ENCODE measurements at places on chromosomes 7 and 10.
A peak's percentile ranks its signal among the peaks of the same experiment; 100 is the strongest.

- no peak for DNase-seq
Measured at GRCh38 chr7:155459700-155460461, 2.0 kb downstream of the EN2 start.

- no peak for DNase-seq
Measured at GRCh38 chr10:132548869-132549268, 11.3 kb downstream of the INPP5A start.

GRCh38 chr10:79299397-79300241 is 47.6 kb upstream of the PPIF start:
- peak; percentile 37 for DNase-seq

- no peak for DNase-seq
Measured at GRCh38 chr10:109616359-109616980, 306.8 kb downstream of the XPNPEP1 start.

DNA sequence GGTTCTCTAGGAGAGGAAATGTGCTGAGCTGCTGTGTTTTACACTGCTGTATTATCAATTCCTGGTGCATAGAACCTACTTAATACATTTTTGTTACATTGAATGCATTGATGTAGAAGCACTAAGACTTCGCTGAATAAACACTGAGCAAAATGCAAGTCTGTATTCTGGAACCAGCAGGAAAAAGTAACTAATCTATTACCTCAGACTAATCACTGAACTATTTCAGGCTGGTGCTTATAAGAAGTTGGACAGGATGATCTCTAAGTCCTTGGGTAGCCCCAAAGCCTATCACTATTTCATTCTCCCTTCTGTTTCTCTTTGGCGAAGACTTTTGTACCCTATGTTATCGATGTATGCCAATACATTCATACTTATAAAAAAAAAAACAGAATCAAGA is 87.2 kb upstream of the LRRTM3 start:
- no peak for DNase-seq

GRCh38 chr7:134532180-134532953 is 5.0 kb downstream of the AKR1B10 start:
- no peak for DNase-seq

DNA sequence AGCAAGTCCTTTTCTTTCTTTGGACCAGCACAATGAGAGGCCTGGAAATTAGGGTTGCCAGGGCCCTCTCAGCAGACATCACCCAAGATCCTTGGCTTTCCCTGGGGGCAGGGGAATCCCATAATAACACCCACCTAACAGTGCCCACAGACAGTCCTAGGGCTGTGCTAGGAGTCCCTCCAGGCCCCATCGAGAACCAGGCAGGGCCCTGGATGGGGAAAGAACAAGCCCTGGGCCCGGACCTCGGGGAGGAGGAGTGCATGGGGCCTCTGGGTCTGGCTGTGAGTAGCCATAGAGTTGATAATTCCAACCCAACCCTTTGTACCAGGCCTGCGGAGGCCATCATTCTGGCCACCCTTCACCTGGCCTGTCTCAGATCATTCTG is 201.2 kb upstream of the ZMIZ1 start:
- DNase-seq = no peak

DNA sequence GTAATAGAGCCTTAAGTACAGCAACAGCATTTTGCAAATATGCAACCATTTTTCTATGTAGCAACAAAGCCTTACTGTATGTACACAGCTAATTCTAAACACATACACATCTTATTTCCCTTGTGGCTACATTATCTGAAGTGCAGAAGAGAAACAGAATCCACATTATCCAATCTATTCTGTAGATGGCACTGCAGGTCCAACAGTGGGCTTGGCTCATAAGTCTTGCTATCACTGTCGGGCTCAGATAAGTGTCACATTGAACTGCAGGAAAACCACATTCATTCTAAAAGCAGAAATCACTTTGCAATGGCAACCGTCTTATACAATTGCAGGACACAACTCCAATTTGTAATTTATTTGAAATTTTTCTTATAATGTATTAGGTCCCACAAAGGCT is 109.8 kb upstream of the NOBOX start:
- no peak for DNase-seq

GRCh38 chr10:16603308-16603707 is 81.6 kb upstream of the C1QL3 start:
- DNase-seq = no peak

DNA sequence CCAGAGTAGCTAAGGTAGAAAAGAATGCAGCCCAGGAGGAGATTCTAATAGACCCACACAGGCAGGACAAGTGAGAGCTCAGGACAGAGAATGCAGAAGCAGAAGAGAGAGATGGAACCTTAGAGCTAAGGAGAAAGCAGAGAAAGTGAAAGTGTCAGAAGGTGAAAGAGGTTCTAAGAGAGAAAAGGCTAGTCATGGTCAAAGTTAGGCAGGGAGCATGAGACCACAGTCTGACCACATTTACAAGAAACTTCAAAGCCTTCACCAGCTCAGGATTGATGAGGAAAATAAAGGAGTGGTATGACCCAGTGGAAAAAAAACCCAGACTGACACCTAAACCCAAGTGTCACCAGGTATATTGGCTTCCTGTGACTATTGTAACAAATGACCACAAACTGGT is 131.8 kb upstream of the WDR11 start:
- no peak for DNase-seq

- no peak for DNase-seq
Measured at GRCh38 chr10:44733501-44734488, 177.3 kb upstream of the TMEM72 start.

DNA sequence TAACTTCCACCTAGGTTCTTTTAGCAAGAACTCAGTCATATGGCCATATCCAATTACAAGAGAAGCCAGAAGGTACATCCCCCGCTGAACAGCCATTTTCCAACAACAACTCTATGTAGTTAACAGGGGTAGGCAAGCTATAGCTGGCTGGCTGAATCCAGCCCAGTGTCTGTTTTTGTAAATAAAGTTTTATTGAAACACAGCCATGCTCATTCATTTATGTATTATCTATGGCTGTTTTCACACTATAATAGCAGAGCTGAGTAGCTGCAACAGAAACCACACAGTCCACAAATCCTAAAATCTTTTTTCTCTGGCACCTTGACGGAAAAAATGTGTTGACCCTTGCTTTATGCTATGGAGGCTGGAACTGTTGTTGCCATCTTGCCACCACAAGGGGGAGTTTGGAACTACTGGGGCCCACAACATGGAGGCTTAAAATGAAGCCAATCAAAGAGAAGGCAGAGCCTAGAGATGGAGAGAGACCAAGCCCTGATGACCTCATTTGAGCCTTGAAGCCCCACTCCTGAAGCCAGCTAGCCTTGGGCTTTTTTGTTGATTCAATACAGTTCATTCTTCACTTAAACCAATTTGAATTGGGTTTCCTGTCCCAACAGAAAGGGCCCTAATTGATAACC is 33.3 kb upstream of the XPNPEP1 start:
- peak; percentile 80 for DNase-seq

DNA sequence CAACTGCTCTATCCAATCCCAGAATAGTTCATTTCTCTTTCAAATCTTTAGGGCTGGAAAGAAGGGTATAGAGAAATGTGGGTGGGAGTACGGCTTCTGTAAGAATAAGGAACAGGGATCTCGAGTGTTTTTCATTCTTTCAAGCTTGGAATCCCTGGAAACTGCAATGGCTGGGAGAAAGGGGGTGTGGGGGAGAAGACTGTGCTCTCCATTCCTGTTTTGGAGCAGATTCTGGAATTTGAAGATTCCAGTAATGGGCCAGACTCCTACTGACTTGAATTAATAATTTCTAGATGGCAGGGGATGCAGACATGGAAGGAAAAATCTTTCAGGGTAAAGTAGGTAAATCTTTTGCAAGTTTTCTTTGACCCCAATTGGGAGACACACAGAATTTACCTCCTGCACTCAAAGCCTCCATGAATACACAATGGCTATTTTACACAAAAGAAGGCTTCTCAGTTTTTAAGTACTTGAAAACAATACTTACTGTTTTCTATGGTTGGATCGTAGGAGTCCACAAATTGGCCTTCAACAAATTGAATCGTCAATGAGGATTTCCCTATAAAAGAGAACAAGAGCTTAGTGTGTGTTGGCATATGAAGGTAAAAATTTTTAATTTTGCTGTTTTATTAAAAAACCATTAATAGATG is 29.1 kb downstream of the RHEB start:
- no peak for DNase-seq

DNA sequence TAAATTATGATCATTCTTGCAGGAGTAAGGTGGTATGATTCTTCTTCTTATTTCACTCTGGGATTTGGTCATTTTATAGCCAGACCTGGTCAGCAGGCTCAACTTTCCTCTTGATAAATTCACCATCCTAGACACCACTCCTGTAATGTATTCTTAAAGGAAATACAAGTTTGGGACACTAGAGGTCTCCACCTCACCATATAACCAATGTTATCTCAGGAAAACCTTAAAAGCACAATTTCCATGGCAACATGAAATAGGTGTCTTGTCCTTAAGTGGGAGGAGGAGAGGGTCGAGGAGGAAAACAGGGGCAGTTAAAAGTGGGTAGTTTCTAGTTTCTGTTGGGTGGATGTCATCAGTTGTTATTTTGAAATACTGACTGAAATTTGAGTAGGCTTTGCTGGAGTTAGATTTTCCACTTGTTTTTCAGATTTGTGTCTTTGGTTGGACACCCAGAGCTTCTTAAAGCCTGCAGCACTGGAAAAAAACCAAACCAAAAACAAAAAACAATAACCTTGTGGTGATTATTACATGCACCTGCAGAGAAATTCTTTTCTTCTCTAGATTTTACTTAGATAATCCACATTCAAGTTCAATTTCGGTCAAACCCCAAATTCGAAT is 163.1 kb downstream of the PRKCQ start:
- DNase-seq = peak; percentile 15

GRCh38 chr10:43754569-43755260 is 106.0 kb upstream of the ZNF32 start:
- DNase-seq = peak; percentile 18

- DNase-seq = no peak
Measured at GRCh38 chr10:110425684-110426293, 71.9 kb upstream of the DUSP5 start.

- DNase-seq = no peak
Measured at GRCh38 chr10:28778524-28778923, 101.2 kb downstream of the BAMBI start.

- DNase-seq = no peak
Measured at GRCh38 chr10:71218046-71218650, 5.8 kb downstream of the UNC5B start.

All from ELF-1 (cell line).